ENCODE measurements at places on chromosomes 3 and 15.

DNA sequence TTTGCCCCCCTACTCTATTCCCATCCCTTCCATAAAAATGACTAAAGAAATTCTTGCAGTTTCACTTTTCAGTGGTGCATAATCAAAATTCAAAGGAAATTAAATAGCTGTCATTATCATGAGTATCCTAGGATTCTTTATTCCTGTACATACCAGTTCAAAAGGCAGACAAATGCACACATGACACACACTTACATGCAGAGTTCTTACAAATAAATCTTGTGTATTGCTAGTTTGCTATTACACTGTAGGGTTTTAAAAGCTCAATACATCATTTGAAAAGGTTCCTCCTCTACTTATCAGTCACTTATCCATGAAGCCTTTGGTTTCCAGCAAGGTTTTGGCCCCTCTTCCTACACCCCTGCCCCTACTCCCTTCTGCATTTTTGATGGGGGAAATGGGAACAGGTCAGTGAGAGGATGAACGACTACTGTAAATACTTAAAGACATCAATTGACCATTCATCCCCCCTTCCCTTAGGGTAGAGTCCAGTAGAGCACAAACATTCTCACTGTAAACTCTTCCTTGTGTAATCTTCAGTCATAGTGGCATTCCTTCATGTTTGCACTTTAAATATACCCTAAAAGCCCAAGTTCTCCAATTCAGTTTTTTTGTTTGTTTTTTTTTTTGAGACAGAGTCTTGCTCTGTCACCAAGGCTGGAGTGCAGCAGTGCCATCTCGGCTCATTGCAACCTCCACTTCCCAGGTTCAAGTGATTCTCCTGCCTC is 92.6 kb downstream of the SUCLG2 start:
- no peak for DNase-seq

- no peak for DNase-seq
These were observed 88.2 kb downstream of the AP4E1 start for GRCh38 chr15:50996641-50997040.

DNA sequence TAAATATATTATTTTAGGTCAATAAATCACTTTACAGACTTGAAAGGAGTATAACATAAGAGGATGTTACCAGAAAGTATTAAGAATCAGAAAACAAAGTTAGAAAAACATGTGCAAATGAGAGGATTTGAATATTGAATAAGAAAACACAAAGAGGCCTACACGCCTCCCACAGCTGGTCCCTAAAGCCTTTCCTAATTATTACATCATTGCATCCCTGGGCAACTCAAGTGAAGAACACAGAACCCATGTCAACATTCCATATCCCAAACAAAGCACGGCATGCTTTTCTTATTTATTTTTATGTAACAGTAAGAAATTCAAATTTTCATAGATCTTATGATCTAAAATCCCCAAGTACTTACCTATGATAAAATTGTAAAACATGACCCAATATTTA is 61.2 kb downstream of the HERC1 start:
- DNase-seq: no peak

GRCh38 chr3:123633530-123633929 is 48.7 kb upstream of the HACD2 start:
- DNase-seq: no peak

- DNase-seq: no peak
These were observed 17.1 kb upstream of the SLC30A4 start for GRCh38 chr15:45539680-45540079.

DNA sequence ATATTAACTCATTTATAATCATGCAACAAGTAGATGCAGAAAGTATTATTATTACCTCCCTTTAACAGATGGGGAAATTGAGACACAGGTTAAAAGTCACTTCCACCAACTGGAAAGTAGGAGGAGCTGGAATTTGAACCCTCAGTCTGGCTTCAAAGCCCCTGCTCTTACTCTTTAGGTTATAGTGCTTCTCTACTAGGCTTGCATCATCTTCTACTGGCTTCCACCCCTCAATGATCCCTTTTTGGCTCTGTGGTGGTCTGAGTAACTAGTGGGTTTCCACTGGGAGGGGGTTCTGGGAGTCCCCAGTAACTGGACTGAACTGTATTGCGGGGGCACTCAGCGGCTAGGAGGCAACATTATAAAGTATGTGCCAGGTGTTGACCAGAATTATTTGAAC is 91.0 kb downstream of the CTNNB1 start:
- no peak for DNase-seq

- DNase-seq: no peak
These were observed 17.0 kb upstream of the PCSK6 start for GRCh38 chr15:101506491-101506890.

DNA sequence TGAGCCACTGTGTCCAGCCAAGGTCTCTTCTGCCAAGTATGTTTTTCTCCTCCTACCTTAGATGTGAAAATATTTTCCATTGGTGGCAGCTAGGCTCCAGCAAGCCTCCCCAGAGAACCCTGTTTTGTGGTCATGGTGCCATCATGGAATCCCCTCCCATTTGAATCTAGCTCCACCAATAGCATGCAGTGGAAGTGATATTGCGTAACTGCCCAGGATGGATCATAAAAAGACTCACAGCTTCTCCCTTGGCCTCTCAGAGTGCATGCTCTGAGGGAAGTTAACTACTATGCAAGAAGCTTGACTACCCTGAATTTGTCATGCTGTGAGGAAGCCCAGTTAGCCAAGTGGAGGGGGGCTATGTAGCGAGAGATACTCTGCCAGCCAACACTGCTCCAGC is 27.5 kb downstream of the CRYGS start:
- no peak for DNase-seq

DNA sequence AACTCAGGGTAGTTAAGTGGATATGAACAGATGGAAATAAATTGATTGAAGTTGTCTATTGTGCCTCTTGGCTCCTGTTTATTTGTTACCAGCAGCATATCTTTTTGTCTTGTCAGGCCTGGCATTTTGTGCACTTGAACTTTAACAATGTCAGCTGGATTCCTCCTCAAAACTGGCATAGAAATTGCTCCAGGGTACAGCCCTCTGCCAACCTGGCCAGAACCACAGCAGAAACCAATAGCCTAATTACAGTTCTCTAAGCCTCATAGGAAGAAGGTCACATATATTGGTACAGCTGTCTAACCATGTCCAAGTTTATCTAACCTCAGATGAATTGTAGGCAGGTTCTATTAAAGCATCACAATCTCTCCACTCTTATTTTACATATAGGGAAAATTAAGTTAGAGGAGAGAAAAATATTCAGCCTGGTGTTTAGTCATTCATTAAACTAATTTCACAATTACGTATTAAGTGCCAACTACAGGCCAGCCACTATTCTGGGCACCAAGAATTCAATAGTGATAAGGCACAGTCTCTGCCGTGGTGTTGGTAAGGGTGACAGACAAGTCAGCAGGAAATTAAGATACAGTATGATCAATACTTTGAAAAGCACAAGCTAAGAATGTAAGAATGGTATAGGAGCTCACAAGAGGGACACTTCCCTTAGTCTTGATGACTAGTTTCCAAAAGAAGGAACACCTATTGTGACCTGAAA is 452.9 kb upstream of the NECTIN3 start:
- DNase-seq: no peak

DNA sequence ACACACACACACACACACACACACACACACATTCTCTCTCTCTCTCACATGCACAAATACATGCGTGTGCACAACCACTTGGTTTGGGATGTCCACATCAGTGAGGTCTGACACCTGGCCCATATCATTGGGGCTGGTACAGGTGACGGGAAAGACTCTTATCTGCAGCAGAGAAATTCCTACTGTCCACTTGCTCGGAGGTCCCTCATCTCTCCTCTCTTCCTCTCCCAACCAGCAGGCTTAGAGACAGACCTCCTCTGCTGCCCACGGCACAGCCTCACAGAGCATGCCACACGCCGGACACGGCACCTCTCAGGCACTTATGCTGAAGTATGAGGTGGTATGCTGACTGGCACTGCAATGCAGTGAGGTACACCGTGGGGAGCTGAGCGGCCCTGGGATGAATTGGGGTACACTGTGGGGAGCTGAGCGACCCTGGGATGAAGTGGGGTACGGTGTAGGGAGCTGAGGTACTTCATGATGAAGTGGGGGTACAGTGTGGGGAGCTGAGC is 41.7 kb downstream of the MAGEF1 start:
- DNase-seq: no peak

GRCh38 chr3:62665627-62666437 is 209.4 kb downstream of the CADPS start:
- peak; percentile 52 for DNase-seq

- DNase-seq: no peak
These were observed 28.4 kb upstream of the LIMD1 start for GRCh38 chr3:45566196-45566595.

DNA sequence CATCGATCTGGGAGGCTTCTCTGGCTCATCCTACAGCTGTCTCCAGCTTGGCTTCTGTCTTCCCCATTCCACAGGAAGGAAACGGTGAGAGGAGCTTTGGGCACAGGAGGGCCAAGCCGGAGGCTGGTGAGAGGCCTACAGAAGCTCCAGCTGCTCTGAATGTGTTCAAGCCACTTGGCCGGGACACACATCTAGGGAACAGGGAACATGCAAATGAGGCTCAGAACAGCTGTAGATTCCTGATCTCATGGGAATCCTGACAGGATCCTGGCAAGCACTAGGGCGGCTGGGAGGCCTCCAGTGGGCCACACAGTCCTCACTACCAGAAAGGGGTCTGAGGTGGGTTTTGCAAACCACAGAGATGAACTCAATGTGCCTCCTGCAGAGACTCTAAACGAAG is 13.7 kb downstream of the SEMA5B start:
- no peak for DNase-seq

DNA sequence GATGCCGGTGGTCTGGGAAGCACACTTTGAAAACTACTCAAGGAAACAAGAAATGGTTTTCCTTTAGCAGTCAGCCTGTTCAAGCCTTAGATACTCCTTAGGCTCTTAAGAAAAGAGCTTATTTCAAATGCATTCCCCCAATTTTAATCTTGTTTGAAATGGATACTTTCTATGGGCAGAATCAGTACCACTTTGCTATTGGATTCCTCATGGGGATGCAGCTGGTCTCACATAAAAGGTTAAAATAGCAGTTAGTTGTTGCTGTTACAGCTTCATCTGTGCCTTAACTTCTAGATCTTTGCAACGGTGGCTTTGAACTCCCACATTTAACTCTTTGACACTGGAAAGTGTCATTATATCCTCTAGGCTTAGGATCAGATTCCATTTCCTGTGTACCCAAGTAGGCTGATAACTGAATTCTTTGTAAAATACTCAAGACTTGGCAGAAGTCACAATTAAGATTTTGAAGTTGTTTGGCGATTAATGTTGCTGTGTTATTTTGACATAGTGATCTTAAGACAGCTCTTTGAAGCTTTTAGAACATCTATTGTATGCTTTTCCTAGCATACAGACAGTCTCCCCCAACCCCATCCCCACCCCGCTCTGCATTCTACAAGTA is 2.2 kb downstream of the THBS1 start:
- DNase-seq: peak; percentile 22

DNA sequence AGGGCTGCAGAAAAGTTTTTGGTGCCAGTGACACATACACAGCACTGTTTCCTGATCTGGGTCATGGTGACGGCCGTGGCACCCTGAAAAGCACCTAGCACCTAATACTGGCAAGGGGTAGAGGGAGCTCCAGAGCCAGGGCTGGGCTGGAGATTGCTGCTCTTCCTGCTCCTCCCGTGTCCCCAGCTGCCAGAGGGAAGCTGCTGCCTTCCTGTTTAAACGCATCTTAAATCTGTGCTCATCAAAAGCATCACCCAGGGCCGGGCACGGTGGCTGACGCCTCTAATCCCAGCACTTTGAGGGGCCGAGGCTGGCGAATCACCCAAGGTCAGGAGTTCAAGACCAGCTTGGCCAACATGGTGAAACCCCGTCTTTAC is 156.7 kb upstream of the MEF2A start:
- peak; percentile 40 for DNase-seq

GRCh38 chr15:72456684-72457083 is 17.4 kb upstream of the ARIH1 start:
- no peak for DNase-seq

- no peak for DNase-seq
These were observed 190.0 kb downstream of the ARRDC4 start for GRCh38 chr15:98150536-98150935.

DNA sequence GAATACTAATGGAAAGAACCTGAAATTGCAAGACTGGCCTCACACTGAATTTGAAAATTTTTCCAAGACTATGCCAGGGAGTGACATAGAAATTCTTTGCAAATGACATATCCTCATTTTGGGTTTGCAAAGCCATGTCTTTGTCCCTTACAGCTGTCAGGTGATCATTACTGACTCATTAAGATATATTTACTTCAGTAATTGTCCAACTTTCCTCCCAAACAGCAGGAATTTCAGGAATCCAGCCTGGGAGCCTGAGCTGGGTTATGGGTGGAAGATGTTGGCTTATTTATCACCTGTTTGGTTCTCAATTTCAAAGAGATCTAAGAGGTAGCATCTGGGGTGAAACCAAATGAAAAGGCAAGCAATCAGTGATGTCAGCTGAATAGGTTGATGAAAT is 111.6 kb upstream of the ACP3 start:
- DNase-seq: no peak

- peak; percentile 81 for DNase-seq
These were observed 71.1 kb downstream of the ALDH1A2 start for GRCh38 chr15:57994221-57995049.

- no peak for DNase-seq
These were observed 787.9 kb upstream of the LMCD1 start for GRCh38 chr3:7713724-7714123.

DNA sequence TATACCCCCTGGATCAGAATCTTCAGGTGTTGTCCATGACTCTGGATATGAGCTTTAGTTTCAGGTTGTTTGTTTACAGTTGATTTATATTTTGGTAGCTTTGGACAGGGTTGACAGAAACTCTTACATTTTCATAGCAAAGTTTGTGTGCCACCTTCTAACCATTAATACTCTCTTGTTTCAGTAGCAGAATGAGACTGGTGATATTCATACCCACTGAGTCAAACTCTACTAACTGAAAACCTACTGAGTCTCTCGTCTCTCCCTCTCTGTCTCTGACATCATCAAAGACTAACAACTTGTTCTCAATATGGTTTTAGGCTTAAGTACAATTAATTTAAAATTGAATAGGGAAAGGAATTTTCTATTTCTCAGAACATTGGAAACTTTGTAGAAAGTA is 282.3 kb downstream of the CNTN6 start:
- DNase-seq: no peak

GRCh38 chr3:134083626-134084241 is 54.0 kb upstream of the SLCO2A1 start:
- no peak for DNase-seq

GRCh38 chr3:127307916-127308315 is 20.1 kb upstream of the PRR20G start:
- no peak for DNase-seq

GRCh38 chr15:67735896-67736295 is 89.4 kb upstream of the SKOR1 start:
- DNase-seq: no peak

- DNase-seq: no peak
These were observed 235.1 kb upstream of the CCDC54 start for GRCh38 chr3:107142171-107142570.

DNA sequence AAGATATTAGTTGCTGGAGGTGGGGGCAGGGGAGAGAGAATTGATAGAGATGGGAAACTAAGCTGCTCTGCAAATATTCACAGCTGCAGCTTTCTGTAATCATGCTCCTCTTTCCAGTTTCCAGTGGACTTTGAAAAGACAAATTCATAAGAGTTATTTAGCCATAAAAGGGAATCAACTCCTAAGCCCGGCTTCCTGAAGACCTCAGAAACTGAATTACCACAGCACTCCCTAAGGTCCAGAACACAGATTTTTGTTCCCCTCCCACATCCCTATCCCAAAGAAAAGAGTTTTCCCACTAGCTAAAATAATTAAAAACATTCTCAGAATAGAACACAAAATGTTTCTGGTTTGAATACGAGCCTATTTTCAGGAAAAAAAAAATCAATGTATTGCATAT is 871.8 kb upstream of the NR2F2 start:
- DNase-seq: peak; percentile 52

All from endothelial cell of umbilical vein (primary cell).